ENCODE measurements at places on chromosomes 11 and 22.

- no peak for DNase-seq
Measured at GRCh38 chr11:37718431-37718999, 1120.5 kb upstream of the RAG2 start.

DNA sequence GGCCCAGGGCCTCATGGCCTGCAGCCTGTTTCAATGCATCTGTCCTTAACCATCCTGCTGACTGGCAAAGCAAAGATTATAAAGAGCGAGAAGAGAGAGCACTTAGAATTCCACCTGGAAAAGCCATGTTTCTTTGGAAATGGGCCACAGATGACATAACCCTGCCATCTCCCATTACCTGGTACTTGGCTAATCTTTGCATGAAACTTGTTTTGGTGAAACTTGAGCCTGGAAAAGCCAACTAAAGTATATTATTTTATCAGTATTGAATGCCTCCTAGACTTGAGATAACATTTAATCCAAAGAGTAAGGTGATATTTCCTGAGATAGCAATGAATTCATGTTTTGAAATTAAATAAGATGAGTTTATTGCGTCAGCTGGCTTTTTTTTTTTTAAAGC lies 72.6 kb downstream of the NAV2 start:
- DNase-seq = no peak

DNA sequence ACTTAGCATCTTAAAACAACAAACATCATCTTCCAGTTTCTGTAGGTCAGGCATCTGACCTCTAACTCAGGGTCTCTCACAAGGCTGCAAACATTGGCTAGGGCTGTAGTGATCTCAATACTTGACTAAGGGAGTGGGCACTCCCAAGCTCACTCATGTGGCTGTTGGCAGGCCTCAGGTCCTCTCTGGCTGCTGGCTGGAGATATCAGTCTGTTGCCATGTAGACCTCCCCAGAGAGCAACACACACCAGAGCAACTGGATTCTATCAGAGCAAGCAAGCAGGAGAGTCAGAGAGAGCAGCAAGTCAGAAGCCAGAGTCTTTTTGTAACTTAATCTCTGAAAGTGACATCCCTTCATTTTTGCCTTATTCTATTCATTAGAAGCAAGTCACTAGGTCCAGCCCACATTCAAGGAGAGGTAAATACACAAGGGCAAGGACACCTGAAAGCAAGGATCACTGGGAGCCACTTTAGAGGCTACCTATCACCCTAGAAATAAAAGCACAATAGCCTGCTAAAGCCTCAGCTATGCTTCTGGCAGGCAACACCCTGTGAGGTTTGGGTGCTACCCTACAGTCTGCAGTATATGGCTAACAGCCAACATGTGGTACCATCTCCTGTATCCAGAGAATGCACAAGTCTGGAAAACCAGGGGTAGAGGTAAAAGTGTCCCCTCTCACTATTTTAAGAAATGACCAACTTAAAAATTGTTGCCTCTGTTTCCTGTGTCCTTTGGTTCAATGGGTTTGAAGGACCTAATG lies 33.5 kb upstream of the CD44 start:
- DNase-seq = no peak

DNA sequence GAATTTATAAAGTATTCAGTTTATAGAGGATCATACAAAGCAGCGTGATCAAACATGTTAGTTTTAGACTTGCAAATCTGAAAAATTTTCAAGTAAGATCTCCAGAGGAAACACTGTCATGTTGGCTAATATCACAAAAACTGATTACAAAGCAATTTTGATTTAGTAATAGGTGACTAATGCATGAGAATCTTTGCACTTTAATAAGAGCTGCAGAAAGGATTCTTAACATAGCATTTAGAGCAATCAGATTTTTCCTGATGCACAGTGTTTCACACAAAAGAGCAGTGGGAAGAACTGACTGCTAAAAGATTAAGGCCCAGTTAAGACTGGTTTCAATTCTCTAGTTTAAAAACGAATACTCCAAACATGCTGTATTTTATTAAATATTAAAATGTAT lies 321.2 kb downstream of the GUCY1A2 start:
- no peak for DNase-seq

GRCh38 chr11:125593114-125593820 lies 615 bp downstream of the STT3A start:
- DNase-seq = peak; percentile 43

GRCh38 chr22:50444663-50445062 lies 30.2 kb downstream of the SBF1 start:
- DNase-seq = peak; percentile 77

GRCh38 chr11:78214331-78215194 lies 25.8 kb downstream of the USP35 start:
- DNase-seq = peak; percentile 4

GRCh38 chr11:67592880-67593564 lies 9.4 kb downstream of the GSTP1 start:
- DNase-seq = no peak

Measured in lung (tissue), 17 donors.